Right ventricle myocardium inferior (tissue), 1 donor: ENCODE measurements at places on chromosomes 6 and 20. TPM values are rescaled to one million over a fixed set of nuclear protein-coding genes. Genes with fewer than 3 reads are reported as not detected.

GRCh38 chr6:79546186-79546585 is 9.0 kb upstream of the LCA5 start:
- no peak for DNase-seq

DNA sequence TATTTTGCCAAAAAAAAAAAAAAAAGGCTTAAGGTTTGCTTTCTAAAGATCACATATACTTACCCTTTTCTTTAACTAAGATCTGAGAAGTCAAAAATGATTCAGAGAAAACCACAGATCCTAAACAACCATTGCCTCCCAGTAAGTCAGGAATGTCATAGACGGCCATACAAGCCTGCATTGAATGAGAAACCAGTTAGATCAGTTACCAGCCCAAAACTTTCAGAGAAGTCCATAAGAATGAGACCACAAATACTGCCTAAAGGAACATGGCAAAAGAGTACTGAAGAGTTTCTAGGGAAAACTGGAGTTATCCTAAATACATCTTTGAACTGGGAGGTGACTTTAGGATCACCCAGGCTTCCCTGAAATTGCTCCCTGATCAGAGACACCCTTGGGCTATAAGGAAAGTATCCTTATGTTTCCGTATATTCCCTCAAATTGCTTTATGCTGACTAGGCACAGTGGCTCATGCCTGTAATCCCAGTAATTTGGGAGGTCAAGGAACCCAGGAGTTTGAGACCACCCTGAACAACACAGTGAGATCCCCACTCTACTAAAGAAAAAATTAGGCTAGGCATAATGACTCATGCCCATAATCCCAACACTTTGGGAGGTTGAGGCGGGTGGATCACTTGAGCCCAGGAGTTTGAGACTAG is 79.4 kb upstream of the SLC4A11 start:
- DNase-seq: no peak

PTPRK gene
- total RNA-seq: 30.1 TPM

GRCh38 chr20:62427172-62428001 is at the start of gene RBBP8NL:
TSS of gene RBBP8NL (minus strand) at chr20:62427539. CDS start at chr20:62419647, 7,892 bp downstream.
- DNase-seq: no peak

NFATC2 gene
- total RNA-seq: 2.1 TPM

- DNase-seq: no peak
Observed at GRCh38 chr6:132830334-132830751, 16.0 kb downstream of the RPS12 start.

CTAGE9 gene
- total RNA-seq: not detected

VWA7 gene
- total RNA-seq: 12.1 TPM

- DNase-seq: peak; percentile 84
Observed at GRCh38 chr20:50027611-50028105, 44.9 kb downstream of the SNAI1 start.

GRCh38 chr20:19210391-19211155 is 1.9 kb upstream of the SLC24A3 start:
- DNase-seq: no peak

TMEM244 gene
- not detected for total RNA-seq

- DNase-seq: no peak
Observed at GRCh38 chr6:25511376-25511775, 140.6 kb upstream of the SCGN start.

HLA-DQA2 gene
- total RNA-seq: 2.7 TPM

- no peak for DNase-seq
Observed at GRCh38 chr20:18647777-18648176, 59.9 kb downstream of the DTD1 start.

ADGRB3 gene
- 1.7 TPM for total RNA-seq

GRCh38 chr6:96899451-96899998 is 1.8 kb upstream of the NDUFAF4 start:
- DNase-seq: no peak

DNA sequence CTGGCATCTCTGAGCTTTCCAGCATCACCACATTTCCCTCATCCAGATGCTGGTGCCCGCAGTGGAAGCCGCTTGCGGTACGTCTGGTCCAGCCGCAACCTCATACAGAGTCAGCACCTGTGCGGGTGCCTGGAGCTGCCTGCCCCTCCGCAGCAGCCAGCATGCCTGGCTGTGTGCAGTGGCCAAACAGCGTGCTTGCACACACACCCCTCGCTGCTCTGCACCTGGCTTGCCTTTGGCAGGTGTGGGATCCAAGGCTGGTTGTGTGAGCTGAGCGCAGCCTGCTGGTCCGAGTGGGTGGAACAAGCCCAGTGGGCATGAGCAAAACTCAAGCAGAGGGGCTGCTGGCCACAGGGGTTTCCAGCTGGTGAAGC is 3.1 kb upstream of the HINT3 start:
- DNase-seq: no peak

FOXC1 gene
- 2.7 TPM for total RNA-seq

HCRTR2 gene
- total RNA-seq: not detected
